ENCODE measurements at places on chromosomes 16 and 17.
A peak's percentile ranks its signal among the peaks of the same experiment; 100 is the strongest.

DNA sequence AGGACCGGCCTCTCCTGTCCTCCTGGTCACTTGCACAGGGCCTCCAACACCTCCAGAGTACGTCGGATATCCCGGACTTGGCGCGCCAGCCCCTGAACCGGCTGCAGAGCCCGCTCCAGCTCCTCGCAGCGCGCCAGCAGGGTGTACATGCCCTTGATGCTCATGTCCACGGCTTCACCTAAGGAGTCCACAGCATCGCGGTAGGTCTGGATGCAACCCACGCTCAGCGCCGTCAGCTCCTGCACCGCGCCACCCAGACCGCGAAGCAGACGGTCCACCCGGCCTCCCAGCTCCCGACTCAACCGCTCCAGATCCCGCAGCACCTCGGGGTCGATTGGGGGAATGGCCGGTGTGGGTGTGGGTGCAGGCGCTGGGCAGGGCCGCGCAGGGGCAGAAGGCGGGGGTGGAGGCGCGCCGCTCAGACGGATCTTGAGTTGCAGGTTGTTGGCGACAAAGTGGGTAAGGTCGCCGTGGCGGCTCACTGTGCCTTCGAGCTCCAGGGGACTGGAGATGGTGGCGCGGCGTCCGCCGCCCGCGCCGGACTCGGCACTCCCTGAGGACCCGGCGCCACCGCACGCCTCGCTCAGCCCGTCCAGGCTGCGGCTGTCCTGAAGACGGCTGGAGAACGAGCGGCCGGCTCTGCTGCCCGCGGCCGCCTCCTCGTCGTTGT lies 804 bp downstream of the BORCS6 start:
- DNase-seq = no peak

GRCh38 chr16:67651039-67651438 lies 6.1 kb downstream of the CARMIL2 start:
- DNase-seq = no peak

- DNase-seq = peak; percentile 63
Observed at GRCh38 chr16:56950881-56951771, 10.6 kb upstream of the CETP start.

DNA sequence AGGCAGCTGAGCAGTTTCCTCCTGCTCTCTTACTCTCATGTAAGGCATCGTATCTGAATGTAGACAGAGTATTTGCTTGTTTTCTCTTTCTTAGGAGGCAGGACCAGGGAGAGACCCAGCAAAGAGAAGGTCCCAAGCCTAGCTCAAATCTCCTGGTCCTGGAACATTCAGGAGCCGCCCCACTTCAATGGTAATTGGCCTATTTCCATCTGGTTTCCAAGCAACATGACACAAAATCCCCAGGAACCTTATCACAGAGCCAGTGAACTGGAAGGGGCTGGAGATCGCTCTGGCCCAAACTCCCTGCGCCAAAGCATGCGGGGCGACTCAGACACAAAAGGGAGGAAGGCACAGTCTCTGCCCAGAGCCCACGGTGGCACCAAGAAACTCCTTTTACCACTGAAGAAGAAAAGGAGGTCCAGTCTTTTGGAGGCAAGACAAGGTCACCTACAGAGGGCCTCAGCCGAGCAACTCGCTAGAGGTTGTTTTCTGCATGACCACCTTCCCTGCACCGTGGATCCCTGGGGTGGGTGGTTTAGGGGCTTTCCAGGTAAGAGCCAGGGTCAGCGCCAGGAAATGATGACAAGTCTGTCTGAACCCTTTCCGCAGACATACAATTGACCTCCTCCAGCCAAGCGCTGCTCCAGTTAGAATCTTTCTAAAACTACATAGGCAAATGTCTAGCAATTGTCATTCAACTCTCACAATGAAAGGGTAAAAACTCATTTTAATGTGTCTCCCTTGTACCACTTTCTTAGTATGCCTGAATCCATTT lies 394.7 kb downstream of the SOX9 start:
- DNase-seq = peak; percentile 88

DNA sequence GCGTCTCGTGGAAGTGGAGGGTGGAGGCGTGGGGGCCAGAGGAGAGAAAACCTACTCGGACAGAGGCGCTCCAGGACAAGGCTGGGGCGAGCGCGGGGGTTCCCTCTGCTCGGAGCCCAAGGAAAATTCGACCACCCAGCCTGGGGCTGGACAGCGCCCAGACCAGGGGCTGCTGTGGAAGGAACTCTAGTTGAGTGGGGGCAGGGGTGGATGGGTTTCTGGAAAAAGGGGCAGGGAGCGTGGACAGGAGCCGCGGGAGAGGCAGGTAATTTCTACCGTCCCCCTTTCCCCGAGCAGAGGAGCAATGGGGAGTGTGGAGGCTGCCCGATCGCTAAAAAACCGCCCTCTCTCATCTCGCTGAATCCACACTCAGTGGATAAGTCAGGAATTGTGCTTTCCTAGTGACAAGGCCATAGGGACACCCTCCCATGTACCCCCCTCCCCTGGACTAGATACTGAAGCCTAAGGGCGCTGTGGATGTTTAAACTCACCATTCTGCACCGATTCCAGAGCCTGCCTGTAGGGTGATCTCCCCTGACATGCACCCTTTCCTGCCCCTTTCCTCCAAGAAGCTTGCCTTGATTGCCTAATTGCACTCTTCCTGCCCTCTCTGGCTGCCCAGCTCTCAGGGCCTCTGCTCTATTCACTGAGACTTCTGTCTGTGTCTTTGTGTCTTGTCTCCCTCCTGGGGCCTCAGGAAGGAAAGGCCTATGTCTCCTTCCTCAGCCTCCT lies 90.7 kb upstream of the TMEM97 start:
- no peak for DNase-seq

GRCh38 chr17:29866746-29867404 lies 63.2 kb downstream of the SSH2 start:
- DNase-seq = no peak

GRCh38 chr17:29376667-29377270 lies 13.4 kb upstream of the TAOK1 start:
- peak; percentile 23 for DNase-seq

GRCh38 chr16:11258553-11259492 lies 2.8 kb upstream of the SOCS1 start:
- DNase-seq = no peak

GRCh38 chr16:3857189-3858043 lies 23.1 kb downstream of the CREBBP start:
- no peak for DNase-seq

- no peak for DNase-seq
Observed at GRCh38 chr16:66054095-66054494, 312.4 kb upstream of the CDH5 start.

DNA sequence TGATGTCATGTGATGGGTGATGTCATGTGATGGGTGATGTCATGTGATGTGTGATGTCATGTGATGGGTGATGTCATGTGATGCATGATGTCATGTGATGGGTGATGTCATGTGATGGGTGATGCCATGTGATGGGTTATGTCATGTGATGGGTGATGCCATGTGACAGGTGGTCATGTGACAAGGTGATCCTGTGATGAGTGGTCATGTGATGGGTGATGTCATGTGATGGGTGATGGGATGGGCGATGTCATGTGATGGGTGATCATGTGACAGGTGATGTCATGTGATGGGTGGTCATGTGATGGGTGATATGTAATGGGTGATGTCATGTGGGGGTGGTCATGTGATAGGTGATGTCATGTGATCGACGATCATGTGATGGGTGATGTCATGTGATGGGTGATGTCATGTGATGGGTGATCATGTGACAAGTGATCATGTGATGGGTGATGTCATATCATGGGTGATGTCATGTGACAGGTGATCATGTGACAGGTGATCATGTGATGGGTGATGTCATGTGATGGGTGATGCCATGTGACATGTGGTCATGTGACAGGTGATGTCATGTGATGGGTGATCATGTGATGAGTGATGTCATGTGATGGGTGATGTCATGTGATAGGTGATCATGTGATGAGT lies 17.2 kb downstream of the CD300LB start:
- DNase-seq = peak; percentile 17

DNA sequence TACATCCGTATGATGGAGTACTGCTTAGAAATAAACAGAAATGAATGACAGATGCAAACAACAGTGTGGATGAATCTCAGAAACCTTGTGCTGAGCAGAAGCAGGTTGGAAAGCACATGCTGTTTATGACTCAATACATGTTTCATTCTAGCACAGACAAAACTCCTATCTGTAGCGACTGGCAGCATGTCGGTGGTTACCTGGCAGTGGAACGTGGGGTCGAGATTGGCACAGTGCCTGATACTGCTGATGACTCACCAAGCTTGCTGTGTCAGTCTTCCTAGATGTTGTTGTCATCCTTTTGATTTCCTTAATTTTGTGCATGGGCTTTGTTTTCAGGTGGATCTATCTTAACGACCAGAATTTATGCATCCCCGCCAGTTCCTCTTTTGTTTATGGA lies 62.1 kb downstream of the GAN start:
- no peak for DNase-seq

- DNase-seq = no peak
Observed at GRCh38 chr16:14409563-14409962, 220.5 kb downstream of the PARN start.

DNA sequence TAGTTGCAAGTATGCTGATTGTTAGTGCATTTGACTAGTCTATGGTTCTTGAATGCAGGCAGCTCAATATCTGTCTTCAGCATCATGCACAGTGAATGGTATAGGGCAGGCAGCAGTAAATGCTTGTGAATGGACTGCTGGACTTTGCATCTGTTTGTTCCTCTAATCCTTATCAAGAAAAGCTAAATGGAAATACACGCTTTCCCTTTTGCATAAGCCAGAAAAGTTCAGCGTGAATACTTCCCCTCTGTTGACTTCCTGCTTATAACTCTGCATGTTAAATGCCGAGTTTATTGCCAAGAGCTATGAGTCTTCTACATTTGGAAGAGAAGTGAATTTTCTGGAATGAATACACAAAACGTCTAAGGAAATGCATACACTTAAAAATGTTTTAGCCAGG lies 127.9 kb upstream of the CPHXL start:
- DNase-seq = no peak

DNA sequence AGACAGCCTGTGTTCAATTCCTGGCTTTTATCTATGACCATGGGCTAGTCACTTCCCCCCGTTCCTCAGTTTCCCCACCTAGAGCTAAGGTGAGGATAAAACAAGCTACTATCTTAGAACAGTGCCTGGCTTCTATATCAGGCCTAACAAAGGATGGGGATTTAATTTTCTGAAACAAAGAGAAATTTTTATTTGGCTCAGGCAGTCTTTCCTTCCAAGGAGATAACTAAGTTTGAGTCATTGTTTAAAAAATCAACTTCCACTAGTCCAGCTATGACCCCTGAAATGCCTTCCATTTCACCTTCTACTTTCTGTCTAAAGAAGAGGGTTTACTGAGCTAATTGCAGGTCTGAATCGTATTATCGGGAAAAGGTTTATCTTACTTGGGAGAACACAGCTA lies 99.0 kb downstream of the CMIP start:
- DNase-seq = no peak

DNA sequence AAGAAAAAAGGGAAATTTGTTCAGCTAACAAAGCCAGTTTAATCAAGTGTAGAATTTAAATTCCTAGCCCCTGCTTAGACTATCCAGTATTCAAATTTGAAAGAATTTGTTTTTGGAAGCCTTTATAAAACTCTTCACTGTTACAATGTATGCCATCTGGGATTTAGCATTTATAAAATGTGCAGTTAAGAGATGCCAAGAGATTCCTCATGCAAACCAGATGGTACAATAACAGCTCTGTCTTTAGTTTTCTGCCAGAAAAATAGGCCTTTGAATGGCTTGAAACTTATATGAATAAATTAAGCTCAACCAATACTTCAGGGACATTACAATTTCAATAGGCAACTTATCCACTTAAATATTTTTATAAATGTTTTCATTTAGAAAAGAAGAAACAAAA lies 6.8 kb upstream of the ANKS4B start:
- no peak for DNase-seq

- DNase-seq = peak; percentile 29
Observed at GRCh38 chr17:41322094-41322902, 6.8 kb upstream of the KRTAP17-1 start.

DNA sequence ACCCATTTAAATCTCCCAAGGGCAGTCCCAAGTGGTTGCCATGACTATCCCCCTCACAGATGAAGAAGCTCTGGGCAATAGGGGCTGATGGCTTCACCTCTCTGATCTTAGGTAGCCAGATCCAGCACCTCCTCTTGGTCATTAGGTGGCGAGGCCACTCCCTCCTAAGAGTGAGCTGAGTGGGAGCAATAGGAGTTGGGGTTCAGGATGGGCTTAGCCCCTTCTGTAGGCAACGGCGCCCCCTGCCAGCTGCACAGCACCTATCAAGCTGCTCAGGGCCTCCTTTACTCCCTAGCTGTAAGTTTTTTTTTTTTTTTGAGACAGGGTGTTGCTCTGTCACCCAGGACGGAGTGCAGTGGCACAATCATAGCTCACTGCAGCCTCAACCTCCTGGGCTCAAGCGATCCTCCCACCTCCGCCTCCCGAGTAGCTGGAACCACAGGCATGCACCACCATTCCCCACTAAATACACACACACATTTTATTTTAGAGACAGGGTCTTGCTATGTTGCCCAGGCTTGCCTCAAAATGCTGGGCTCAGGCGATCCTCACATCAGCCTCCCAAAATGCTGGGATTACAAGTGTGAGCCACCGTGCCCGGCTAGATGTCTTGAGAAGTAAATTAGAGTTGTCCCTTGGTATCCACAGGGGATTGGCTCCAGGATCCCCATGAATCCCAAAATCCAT lies 3.5 kb upstream of the RRAD start:
- DNase-seq = no peak

DNA sequence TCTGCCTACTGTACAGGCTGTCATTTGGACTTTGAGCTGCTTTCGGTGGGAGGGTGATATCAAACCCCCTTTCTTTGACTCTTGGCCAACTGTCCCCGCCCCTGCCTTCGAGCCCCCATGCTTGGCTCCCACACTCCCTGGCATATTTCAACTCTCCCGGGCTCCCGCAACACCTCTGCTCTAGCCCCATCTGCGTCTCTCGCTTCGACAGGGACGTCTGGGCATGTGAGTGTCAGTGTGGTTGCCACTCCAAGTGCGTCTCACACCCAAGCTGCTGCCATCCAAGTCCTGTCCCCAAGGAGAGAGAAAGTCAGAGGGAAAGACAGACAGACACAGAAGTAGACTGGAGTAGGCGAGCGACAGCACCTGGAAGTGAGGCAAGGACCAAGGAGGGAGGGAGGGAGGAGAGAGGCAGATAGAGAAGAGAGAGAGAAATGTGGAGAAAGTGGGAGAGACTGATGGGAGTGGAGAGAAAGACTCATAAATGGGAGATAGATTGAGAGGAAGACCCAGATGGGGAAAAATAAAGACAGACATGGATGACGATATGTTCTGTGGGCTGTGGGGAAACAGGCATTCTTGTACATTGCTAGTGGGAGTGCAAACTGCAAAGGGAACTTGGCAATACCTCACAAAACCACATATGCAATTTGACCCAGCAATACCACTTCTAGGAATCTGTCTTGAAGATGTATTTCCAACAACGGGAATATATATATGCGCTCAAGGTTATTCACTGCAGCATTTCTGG lies 11.8 kb downstream of the STARD3 start:
- no peak for DNase-seq

DNA sequence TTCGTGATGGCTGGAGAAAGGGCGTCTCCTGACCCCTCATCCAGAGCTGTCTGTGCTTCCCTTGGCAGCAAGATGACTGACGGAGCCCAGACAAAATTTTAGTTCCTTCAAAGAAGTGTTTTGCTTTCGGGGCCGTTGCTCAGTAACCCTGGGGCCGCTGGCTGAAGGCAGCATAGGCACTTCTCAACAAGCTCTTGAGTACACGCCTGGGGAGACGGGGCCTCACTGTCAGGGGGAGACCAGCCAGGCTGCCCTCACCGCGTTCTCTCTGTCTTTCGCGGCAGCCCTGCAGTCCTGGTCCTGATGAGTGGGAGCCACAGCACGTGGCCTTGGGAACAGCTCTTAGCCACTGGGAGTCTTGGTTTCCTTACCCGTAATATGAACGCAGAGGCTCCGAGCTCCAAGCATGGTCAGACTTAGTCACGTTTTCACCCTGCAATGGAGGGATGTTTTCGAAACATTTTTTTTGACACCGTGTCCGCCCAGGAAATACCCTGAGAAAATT lies 86.0 kb downstream of the IRF8 start:
- DNase-seq = no peak
